ENCODE measurements at places on chromosomes 3 and 15. TPM values are rescaled to one million over a fixed set of nuclear protein-coding genes. Genes with fewer than 3 reads are reported as not detected.
A peak's percentile ranks its signal among the peaks of the same experiment; 100 is the strongest.

DNA sequence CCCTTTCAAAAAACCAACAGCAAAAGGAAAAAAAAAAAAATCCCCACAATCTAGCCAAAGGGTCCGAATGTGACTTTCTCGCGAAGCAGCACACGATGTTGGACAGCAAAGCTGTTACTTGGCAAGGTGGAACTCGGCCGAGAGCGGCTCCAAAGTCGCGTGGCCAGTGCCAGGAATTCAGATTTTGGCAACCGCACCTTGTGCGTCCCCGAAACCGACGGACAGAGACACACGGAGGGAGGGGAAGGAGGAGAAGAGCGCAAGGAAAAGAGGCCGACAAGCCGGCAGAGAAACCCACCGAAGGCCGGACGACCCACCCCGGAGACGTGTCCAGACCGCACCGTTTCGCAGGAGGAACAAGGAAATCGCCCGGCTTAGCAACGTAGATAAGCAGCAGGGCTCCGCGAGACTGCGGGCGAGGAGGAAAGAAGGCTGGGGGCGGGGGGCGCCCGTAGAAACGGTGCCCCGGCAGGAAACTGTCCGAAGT lies 517.3 kb downstream of the MECOM start:
- DNase-seq = peak; percentile 85

GRCh38 chr15:71639471-71639870 lies 170.9 kb upstream of the NR2E3 start:
- DNase-seq = no peak

Gene SLC33A1
- total RNA-seq = 37.3 TPM

DNA sequence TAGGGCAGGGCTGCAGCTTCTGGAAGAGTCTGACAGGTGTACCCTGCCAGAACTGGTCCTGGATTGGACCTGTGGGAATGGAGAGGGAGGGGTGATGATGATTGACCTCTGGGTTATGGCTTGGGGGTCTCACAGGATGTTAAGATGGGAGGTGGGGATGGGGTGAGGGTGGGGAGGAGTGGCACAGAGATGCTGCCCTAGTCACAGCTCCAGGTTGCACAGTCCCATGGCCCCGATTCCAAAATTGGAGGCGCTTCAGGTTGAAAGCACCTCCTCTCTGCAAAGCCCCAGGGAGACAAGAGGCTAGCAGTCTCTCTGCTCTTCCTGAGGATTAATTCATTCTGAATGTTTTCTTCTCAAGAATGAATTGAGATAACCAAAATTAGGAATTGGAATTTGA lies 101.4 kb downstream of the FAM43A start:
- no peak for DNase-seq

GRCh38 chr15:51262463-51262862 lies 75.9 kb downstream of the CYP19A1 start:
- no peak for DNase-seq

All from lung (tissue), 17 donors.